Activated T-cell treated with anti-CD3 and anti-CD28 coated beads, Interleukin-2, amount 50 U/mL, for 1 hour (primary cell): ENCODE measurements at places on chromosomes 2 and 18.

DNA sequence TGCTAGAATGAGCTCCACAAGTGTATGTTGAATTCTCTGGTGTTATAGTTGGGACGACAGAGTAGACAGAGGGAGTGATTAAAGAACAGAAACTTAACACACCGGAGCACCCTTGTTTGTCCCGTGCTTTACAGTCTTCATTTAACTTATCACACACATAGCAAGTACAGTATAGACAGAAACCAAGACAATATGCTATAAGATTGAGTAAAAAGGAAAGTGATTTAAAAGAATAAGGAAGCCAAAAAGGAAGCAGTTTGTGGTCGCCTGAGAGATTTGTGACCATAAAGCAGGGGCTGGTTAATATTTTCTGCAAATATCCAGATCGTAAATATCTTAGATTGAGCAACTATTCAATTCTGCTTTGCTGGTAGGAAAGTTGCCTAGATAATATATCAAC is 1128.4 kb downstream of the TSN start:
- no peak for DNase-seq

- DNase-seq, result no peak
Observed at GRCh38 chr18:9418047-9418690, 57.1 kb upstream of the RALBP1 start.

DNA sequence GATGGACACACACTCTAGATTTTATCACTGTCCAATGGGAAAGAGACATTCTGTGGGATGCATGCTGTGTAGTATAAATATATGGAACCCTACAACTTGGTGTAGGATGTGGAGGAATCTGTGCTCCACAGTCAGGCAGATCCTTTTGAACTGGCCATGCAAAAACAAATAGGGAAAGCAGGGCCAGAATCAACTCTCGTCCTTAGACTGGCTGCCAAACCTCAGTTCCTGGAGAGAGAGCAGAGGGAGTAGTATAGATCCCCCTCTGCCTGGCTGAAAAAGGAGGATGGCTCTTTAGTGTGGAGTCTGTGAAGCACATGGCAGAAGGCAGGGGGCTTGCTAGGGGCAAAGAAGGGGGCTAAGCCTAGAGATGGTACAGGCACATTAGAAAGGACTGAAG is 84.7 kb downstream of the LYPD6 start:
- DNase-seq, result no peak

DNA sequence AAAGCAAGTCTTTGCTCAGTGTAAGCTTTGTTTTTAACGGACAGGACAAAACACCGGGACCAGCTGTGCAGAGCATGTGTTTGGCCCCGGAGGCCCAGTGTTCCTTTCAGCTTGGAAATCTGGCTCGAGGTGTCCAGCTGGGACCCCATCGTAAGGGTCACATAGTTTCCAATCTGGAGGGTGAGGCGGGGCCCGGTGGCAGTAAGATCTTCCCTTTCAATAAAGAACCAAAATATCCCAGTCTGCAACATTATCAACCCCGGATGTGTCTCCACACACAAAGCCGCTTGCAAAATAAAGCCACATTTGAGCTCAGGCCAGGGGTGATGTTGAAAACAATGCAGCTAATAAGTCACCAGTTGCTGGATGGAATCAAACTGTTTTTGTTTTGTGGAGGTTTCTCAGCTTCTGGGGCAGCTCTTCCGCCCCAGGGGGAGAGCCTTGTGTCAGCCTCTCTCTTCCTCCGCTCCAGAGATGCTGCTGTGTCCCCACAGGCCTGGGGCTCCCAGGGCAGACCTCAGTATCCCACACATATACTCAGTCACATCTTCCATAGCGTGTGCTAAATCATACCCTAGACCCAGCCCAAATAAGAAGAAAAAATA is 138.6 kb upstream of the GLI2 start:
- DNase-seq, result no peak

DNA sequence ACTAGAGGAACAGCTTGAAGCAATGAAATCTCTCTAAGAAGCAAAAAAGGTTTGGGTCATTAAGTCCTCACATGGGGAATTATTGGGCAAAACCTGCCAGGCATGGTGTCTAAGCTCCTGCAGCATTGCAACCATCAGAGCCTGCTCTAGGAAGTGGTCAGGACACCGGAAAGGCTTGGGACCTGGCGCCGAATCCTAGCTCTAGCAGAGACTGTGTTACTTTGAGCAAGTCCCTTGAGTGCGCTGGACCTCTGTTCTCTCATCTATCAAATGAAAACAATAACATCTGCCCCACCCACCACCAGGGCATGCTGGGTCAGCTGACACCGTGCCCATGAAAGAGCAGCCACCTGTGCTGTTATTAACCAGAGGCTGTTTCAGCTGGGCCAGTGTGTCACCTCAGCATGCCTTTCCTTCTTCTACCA is 6.3 kb downstream of the TMEM127 start:
- no peak for DNase-seq

DNA sequence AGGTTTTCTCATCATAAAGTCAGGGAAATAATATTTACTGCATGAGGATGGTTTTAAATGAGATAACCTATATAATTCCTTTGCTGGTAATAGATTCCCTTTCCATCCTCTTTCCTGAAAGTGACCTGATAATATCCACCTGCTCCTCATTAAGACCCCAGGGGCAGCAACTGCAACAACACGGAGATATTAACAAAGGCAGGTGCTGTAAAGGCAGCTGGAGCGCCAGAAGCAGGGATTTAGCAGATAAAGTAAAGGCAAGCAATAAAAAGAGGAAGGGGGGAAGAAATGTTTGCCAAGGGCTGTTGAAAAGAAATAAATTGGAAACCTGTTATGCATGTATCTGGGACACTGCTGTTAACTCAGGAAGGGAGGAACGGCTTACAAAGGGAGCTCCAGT is 472.6 kb upstream of the KLHL29 start:
- DNase-seq, result no peak

GRCh38 chr2:20946468-20946867 is 97.4 kb downstream of the APOB start:
- no peak for DNase-seq

- no peak for DNase-seq
Observed at GRCh38 chr18:33712719-33713118, 134.7 kb downstream of the ASXL3 start.

- no peak for DNase-seq
Observed at GRCh38 chr2:234670052-234670451, 173.2 kb upstream of the ARL4C start.

DNA sequence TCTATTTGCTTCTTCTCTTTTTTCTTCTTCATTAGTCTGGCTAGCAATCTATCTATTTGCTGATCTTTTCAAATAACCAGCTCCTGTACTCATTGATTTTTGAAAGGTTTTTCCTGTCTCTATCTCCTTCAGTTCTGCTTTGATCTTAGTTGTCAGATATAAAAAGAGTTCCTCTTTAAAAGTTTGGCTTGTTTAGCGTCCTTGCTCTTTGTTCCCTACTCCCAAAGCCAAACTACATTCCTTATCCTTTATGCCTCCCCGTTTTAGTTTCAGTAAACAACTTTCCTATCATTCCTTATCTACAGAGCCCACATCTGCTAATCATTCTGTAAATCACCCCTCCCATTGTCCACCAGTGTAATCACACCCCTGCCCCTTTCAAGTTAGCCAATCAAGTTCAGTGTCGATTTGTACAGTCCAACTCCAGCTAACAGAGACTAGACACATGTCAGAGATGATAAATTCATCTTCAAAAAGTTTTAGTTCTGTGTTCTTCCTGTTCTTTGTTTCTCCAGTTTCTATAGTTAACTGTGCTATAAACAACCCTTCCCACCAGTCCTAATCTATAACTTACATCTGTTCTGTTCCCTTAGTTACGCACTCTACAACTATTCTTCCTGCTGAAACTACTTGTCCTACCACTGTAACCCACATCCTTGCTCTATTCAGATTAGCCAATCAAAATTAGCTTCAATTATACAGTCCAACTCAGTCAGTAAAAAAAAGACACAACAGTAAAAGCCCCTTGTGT is 44.4 kb downstream of the TFPI start:
- no peak for DNase-seq

- no peak for DNase-seq
Observed at GRCh38 chr18:45463451-45463850, 151.8 kb upstream of the SLC14A2 start.

GRCh38 chr2:236597629-236598028 is 28.0 kb downstream of the ACKR3 start:
- no peak for DNase-seq

- no peak for DNase-seq
Observed at GRCh38 chr2:165357758-165358157, 111.7 kb upstream of the CSRNP3 start.

- no peak for DNase-seq
Observed at GRCh38 chr2:190787743-190788235, 92.8 kb upstream of the GLS start.

GRCh38 chr2:12381543-12382325 is 335.0 kb upstream of the TRIB2 start:
- DNase-seq, result no peak
